ENCODE measurements at places on chromosomes 3 and 15. TPM values are rescaled to one million over a fixed set of nuclear protein-coding genes. Genes with fewer than 3 reads are reported as not detected.

DNA sequence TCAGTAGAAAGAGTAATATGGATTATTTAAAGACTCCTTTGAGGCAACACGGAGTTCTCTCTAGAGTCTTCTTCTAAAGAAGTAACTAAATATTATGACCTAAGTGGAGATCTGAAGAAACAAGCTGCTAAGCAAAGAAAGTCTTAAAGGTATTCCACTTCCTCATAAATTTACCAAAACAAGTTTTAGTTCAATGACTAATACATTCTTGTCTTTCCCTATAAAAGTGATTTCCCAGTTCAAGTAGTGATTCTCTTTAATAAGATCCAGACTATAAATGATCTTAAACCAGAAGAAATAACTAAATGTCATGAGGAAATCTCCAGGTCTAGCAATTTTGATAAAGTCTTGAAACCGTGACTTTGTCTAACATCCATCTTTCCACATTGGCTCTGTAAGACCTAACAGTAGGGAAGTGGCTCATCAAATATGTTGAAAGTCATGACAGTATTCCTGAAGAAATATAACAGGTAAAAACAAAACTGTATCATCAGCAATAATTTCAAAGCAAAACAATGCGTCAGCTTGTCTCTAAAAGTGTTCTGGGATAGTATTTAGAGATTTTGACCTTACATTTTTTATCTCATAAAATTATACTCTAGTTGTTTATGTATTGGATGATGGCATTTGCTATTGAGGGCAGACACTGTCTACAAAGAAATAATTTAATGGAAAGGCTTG lies 51.8 kb upstream of the NEDD4 start:
- peaks cover 7% of the 10 kb centered on the region for H3K4me1 ChIP-seq
- no peak for DNase-seq
- no peaks in the 10 kb centered on the region for H3K27me3 ChIP-seq
- no peak overlapping the region for H3K4me3 ChIP-seq

- H3K4me3 ChIP-seq: no peak overlapping the region
- no peaks in the 10 kb centered on the region for H3K36me3 ChIP-seq
- H3K27ac ChIP-seq: no peak overlapping the region
- H3K4me1 ChIP-seq: no peaks in the 10 kb centered on the region
These were observed 4.6 kb downstream of the CFAP100 start for GRCh38 chr3:126399351-126399735.

- H3K4me3 ChIP-seq: no peak overlapping the region
- DNase-seq: no peak
- H3K36me3 ChIP-seq: no peaks in the 10 kb centered on the region
- H3K4me1 ChIP-seq: no peaks in the 10 kb centered on the region
- no peak overlapping the region for H3K27ac ChIP-seq
- H3K27me3 ChIP-seq: no peaks in the 10 kb centered on the region
These were observed 92.7 kb downstream of the BOC start for GRCh38 chr3:113304102-113304501.

GRCh38 chr15:75620058-75620820 lies 5.3 kb downstream of the SNUPN start:
- peak overlapping the region; percentile 69 for H3K27ac ChIP-seq
- peaks cover 10% of the 10 kb centered on the region for H3K4me1 ChIP-seq
- no peaks in the 10 kb centered on the region for H3K27me3 ChIP-seq
- DNase-seq: peak; percentile 75

- H3K27ac ChIP-seq: no peak overlapping the region
- no peak overlapping the region for H3K4me3 ChIP-seq
- H3K36me3 ChIP-seq: no peaks in the 10 kb centered on the region
- DNase-seq: no peak
These were observed 49.9 kb downstream of the GRIP2 start for GRCh38 chr3:14490255-14490654.

DNA sequence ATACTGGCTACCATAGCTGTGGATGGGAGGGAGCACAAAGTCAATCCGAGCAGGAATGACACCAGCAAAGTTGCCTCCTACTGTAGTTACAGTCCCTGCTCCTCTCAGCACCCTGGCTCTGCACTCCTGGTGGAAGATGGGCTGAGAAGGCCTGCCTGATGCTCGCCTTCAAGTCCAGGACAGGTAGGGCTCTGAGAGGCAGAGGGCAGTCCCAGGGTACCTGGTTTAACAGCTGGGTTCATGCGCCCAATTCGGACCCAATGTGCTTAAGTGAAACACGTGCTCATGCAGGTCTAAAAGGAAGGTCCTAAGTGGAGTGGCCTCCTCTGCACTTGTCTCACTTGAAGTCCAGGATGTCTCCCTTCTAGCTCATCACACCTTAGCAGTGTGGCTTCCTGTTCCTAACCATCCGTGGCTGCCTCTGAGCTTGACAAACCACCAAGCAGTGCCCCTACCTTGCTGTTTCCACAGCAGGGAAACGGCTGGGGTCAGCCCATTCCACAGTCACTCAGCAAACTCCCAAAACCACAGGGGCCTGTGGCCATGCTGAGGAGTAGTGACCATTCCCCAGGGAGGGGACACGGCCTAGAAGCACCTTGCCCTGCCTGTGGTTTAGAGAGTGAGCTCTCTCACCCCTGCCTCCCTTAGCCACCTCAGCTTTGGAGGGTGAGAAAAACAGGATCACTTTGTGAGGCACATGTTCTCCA lies 3.9 kb upstream of the MUSTN1 start:
- no peak for DNase-seq
- H3K4me3 ChIP-seq: no peak overlapping the region
- H3K27me3 ChIP-seq: no peaks in the 10 kb centered on the region
- no peak overlapping the region for H3K27ac ChIP-seq
- peaks cover 11% of the 10 kb centered on the region for H3K4me1 ChIP-seq
- H3K36me3 ChIP-seq: no peaks in the 10 kb centered on the region

- no peaks in the 10 kb centered on the region for H3K4me1 ChIP-seq
- H3K27ac ChIP-seq: peak overlapping the region; percentile 94
- H3K4me3 ChIP-seq: peak overlapping the region; percentile 77
- peak; percentile 66 for DNase-seq
- H3K27me3 ChIP-seq: no peaks in the 10 kb centered on the region
- no peaks in the 10 kb centered on the region for H3K36me3 ChIP-seq
These were observed 960 bp upstream of the KLF13 start for GRCh38 chr15:31325595-31326155.

DNA sequence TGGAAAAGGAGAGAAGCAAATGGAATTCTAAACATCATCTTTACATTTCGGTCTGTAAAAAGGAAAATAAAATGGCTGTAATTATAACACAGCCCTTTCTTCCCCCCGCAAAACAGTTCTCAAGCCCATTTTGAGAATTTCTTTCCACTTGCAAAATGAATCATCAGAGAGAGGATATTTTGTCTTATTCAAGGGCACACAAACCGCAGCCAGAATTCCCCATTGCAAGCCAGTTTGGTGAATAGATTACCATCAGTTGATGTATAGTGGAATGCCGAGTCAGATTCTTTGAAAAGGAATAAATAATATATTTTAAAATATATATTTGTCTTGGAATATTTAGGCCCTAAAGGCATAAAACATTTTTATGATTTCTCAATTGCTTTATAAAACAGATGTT lies 420.4 kb upstream of the SEMA6D start:
- H3K4me3 ChIP-seq: no peak overlapping the region
- no peaks in the 10 kb centered on the region for H3K36me3 ChIP-seq
- no peak overlapping the region for H3K27ac ChIP-seq
- H3K4me1 ChIP-seq: no peaks in the 10 kb centered on the region
- peak; percentile 25 for DNase-seq

DNA sequence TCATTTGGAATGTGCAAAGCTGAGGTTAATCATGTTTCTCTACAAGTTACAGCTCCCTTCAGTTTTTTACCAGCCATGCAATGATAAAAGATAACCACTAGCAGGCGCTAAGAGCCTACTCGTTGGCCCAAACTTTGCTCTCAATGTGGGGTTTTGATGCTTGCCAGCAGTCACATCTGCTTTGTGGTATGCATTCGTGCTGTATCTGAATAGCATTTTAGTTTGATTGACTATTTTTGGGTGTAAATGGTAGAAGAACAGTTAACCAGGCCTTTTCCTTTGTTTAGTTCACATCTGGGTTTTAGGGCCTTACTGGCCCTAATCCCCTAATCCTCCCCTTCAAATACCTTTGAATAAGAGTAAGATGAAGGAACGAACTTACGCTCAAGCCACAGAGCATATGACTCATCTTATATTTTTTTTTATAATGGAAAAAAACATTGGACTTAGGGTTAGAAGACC lies 4.4 kb upstream of the CLDN11 start:
- H3K4me1 ChIP-seq: peaks cover 4% of the 10 kb centered on the region
- H3K4me3 ChIP-seq: no peak overlapping the region
- peak; percentile 88 for DNase-seq

DNA sequence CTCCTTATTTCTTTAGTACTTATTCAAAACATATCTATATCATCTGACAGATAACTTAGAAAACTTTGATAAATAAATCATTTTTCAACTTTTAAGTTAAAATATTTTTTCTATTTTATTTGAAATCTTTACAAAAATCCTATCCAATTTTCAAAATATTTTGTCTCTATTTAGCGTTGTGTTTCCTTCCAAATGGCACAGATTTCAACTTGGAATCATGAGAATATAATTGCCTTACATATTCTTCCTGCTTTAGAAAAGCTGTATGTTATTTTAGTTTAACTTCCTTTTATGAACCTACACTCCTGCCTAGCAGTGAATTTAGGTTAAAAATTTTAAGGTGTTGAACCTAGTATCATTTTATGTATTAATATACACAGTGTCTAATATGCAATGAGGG lies 38.2 kb downstream of the BCHE start:
- no peaks in the 10 kb centered on the region for H3K27me3 ChIP-seq
- H3K27ac ChIP-seq: no peak overlapping the region
- H3K4me1 ChIP-seq: no peaks in the 10 kb centered on the region
- DNase-seq: no peak
- no peak overlapping the region for H3K4me3 ChIP-seq

- H3K36me3 ChIP-seq: no peaks in the 10 kb centered on the region
- DNase-seq: no peak
- H3K4me1 ChIP-seq: peaks cover 30% of the 10 kb centered on the region
- H3K4me3 ChIP-seq: no peak overlapping the region
- no peak overlapping the region for H3K27ac ChIP-seq
These were observed 14.2 kb downstream of the PDIA5 start for GRCh38 chr3:123080864-123081562.

GRCh38 chr3:29382845-29383244 lies 102.0 kb downstream of the RBMS3 start:
- H3K36me3 ChIP-seq: no peaks in the 10 kb centered on the region
- no peak for DNase-seq
- no peaks in the 10 kb centered on the region for H3K4me1 ChIP-seq
- H3K4me3 ChIP-seq: no peak overlapping the region

The MRPL3 gene
- total RNA-seq: 80.1 TPM

- no peaks in the 10 kb centered on the region for H3K27me3 ChIP-seq
- DNase-seq: no peak
These were observed 14.2 kb downstream of the ZNF280D start for GRCh38 chr15:56719021-56719612.

DNA sequence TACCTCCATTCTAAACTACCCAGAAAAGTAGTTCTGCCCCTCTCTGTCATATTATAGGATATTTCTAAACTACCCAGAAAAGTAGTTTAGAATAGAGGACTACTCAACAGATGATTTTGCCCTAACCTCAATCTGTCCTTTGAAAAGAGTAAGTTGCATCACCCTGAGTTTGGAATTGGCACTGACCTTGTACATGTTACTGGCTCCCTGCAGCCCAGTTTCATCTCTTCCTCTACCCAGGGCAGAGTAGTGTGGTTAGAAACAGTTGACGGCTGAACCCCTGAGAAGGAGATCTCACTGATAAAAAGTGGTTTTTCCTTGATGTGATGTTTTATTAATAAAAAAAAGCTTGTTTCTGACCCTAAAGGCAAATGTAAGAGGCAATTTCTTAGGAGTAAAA lies 340.5 kb upstream of the NECTIN3 start:
- H3K4me1 ChIP-seq: no peaks in the 10 kb centered on the region
- no peak for DNase-seq
- H3K4me3 ChIP-seq: no peak overlapping the region
- H3K27ac ChIP-seq: no peak overlapping the region
- no peaks in the 10 kb centered on the region for H3K27me3 ChIP-seq
- H3K36me3 ChIP-seq: no peaks in the 10 kb centered on the region

DNA sequence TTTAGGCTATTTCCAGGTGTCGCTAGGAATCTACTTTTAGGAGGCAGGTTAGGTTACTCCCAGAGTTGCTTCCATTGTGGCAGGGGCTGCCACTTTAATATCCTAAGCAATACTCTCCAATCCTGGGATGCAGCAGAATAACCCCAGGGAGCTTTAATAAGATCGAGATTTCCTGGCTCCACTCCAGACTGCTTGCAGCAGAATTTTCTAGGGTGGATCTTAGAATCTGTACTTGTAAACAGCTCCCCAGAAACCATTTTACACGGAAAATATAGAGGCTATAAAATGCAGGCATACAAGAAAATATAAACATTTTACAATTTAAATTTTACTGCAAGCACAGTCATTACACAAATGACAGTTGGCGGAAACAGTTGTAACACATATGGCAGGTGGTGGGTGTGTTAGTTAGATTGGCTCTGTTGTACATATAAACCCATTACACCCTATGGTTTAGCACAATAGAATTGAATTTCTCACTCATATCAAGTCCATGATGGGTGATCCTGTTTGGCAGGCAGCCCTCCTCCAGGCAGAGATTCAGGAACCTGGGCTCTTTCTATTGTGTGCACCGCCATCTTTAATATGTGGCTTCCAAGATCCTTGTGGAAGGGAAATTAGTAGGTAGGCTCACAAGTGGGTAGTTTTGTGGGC lies 35.0 kb upstream of the TNFAIP8L3 start:
- no peak overlapping the region for H3K27ac ChIP-seq
- H3K4me1 ChIP-seq: peaks cover 5% of the 10 kb centered on the region
- DNase-seq: no peak
- no peaks in the 10 kb centered on the region for H3K36me3 ChIP-seq

DNA sequence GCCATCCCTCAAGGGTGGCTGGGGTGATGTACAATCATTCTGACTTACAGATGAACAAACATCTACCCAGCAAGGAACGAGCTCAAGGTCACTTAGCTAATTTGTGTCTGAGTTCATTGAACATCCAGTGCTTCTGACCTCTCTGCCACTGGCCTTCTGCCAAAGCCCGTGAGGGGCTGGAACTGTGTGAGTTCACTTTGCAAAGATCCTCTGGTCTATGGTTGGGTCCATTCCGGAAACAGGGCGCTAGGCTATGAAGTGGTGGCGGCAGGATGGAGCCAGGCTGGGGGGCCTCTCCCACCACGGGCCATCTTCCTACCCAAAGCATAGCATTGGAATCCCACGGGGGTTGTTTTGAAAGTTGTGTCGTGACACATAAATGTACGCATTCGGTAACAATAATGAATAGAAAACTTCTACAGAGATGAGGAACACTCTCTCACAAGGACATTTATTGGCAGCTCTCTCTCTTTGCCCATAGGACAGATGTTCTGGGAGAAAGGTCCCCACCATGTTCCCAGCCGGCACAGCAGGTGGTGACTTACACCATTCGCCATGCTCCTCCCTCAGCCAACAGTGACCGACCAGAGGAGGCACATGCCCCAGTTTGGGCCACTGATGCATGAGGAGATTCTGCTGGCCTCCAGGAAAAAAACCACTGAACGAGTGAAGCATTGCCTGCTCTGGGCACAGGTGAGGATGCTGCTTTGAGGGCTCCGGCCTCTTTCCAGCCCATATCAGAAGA lies 214.7 kb upstream of the CHRNA7 start:
- no peak overlapping the region for H3K4me3 ChIP-seq
- no peaks in the 10 kb centered on the region for H3K27me3 ChIP-seq
- no peak for DNase-seq
- no peaks in the 10 kb centered on the region for H3K36me3 ChIP-seq
- no peak overlapping the region for H3K27ac ChIP-seq
- H3K4me1 ChIP-seq: no peaks in the 10 kb centered on the region
